ENCODE measurements at places on chromosomes 7 and 10.

GRCh38 chr7:68691261-68692216 lies 906.7 kb upstream of the AUTS2 start:
- peak; percentile 70 for DNase-seq

GRCh38 chr7:17422966-17423365 lies 124.5 kb downstream of the AHR start:
- DNase-seq, result no peak

DNA sequence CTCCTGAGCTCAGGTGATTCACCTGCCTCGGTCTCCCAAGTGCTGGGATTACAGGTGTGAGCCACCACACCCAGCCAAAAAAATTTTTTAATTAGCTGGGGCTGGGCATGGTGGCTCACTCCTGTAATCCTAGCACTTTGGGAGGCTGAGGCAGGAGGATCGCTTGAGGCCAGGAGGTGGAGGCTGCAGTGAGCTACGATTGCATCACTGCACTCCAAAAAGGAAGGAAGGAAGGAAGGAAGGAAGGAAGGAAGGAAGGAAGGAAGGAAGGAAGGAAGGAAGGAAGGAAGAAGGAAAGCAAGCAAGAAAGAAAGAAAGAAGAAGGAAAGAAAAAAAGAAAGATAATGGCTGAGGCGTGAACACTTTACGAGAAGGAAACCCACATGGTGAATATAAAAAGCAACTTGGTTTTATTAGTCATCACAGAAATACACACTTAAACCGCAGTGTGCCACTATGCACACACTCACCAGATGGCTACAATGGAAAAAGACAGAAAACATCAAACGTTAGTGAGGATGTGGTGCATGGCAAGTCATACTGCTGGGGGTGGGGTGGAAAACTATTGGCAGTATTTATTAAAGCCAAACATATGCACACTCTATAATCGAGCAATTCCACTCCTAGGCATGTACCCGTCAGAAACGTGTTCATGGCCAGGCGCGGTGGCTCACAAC lies 4.4 kb upstream of the CCL26 start:
- DNase-seq, result peak; percentile 84

GRCh38 chr10:3887885-3888476 lies 103.0 kb upstream of the KLF6 start:
- DNase-seq, result peak; percentile 99
